CD8-positive, alpha-beta memory T cell (primary cell): ENCODE measurements at places on chromosomes 11 and 22.

DNA sequence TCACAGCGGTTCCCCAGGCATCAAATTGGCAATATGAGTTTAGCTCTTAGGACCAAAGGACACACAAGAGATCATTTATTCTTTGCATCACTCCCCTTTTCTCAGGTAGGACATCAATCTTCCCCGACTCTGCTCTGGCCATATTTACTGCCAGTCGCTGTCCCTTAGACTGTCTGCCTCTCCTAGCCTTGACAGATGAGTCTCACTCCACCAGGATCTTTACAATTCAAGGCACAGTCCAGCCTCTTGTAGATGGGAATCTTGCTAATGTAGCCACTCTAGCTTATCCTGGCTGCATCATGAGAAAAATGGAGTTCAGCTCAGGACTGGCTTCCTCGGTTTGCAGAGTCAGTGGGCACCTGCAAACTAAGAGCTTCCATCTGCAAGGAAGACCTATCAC, 915.2 kb downstream of the NTM start:
- no peak for DNase-seq

DNA sequence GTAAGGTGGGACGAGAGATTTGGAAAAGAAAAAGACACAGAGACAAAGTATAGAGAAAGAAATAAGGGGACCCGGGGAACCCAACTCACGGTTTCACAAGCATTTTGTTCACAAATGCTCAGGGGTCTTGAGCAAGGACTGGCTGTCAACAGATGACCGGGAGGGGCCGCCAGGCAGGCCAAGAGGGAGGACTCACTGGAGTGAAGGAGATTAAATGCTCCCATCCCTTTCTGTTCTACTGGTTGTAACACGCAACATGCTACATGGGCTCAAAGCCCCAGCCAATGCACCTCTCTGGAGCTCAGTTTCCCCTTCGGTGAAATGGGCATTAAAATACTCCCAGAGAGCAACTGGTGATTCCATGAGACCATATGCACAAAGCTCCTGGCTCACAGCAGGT, 13.4 kb downstream of the SHANK2 start:
- no peak for DNase-seq

DNA sequence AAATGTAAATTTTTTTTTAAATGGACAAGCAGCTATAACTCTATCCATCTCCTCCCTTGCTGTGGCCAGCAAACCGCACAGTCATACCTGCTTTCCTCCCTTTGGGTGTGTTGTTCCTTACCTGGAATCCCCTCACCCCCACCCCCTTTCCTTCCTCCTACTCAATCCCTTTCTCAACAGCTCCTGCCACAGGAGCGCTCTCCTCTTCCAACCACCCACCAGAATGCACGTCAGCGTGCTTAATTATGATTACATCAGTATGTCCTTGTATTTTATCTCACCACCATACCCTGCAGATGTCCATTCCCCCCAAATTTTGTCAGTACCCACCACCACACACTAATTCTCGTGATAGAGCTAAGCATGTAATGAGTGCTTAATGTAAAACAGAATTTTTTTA, 60.9 kb upstream of the LMO2 start:
- no peak for DNase-seq

- DNase-seq = no peak
Measured at GRCh38 chr11:68142028-68142412, 20.8 kb upstream of the CHKA start.

- DNase-seq = no peak
Measured at GRCh38 chr22:22418957-22419356, 89.6 kb downstream of the ZNF280B start.

- DNase-seq = no peak
Measured at GRCh38 chr11:44829838-44830237, 103.1 kb downstream of the TSPAN18 start.

GRCh38 chr11:74444173-74444826, 23.0 kb downstream of the KCNE3 start:
- no peak for DNase-seq

DNA sequence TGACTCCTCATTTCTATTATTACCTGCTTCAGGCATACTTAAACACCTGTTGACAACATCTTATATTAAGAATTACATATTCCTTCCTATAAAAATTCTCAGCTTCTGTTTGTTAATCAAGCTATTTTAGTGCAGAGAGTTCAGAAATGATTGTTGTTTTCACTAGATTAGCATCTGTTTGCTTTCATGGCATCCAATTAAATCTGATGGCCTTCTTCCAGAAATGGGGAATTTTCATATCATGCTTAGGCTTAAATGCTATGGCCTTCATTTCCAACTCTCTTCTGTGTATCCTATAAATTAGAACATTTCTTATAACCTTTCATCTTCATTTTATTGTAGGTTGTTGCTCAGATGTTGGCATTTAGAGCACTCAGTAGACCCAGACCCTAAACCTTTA, 180.0 kb downstream of the WNT11 start:
- no peak for DNase-seq

GRCh38 chr11:76861490-76861953, 804 bp downstream of the ACER3 start:
- no peak for DNase-seq

DNA sequence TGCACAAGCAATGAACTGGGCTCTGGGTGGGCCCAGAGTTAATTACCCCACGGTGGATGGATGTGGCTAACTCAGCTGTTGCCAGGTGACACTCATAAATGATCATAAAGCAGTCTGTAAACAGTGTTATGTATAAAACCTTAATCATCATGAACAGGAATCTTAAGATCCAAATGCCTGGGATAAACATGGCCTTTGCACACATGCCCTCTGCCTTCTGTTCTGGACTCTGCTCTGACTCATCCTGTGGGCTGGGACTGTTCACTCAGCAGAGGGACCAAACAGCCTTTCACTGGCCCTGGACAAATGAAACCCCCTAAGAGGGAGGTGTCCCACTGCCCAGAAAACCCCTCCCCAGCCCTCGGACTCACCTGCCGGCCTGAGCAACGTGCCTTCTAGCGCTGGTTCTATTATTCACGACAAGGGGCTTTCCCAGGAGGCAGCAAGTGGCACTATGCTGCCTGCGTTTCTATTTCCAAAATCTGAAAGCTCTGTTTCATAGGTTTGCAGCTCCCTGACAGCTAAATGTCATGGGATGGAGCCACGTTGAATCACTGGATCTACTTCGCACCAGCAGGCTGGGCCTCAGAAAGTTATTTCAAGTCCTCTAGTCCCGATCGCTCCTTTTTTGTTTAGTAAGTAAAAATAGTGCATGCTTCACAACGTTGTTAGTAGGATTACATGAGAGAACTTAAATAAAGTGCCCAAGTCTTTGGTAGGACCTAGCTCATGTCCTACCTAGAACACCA, 53.0 kb downstream of the LARGE1 start:
- DNase-seq = no peak

- DNase-seq = no peak
Measured at GRCh38 chr22:19843857-19844376, 10.8 kb downstream of the GNB1L start.

GRCh38 chr11:111976767-111977145, 39.6 kb downstream of the DIXDC1 start:
- DNase-seq = no peak

DNA sequence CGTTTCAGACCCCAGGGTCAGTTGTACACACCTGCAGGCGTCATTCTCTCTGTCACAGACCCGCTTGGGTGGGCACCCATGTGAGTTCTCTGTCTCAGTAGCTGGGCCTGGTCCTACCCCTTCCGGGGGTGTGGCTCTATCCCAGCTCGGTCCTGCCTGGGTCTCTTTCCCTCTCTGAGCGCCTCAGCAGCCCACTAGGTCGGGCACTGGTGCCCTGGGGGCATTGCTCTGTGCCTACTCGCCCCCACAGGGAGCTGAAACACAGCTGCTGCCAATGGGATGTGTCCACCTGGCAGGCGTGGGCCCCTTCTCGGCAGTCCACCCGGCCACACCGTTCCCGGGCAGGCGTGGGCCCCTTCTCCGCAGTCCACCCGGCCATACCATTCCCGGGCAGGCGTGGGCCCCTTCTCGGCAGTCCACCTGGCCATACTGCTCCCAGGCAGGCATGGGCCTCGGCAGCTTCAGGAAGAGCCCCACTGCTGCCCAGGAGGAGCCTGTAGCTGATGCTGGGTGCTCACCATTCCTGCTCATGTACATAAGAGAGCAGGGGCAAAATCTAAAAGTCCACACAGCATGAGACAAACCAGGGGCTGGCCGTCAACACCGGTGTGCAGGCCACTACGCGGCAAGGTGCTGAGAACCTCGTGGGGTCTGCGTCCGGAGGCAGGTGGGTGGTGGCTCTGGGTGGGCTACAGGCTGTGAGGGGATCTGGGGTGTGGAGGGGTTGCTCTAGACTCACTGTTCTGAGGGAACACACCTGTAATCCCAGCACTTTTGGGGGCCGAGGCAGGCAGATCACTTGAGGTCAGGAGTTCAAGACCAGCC, 12.3 kb downstream of the MLC1 start:
- no peak for DNase-seq

DNA sequence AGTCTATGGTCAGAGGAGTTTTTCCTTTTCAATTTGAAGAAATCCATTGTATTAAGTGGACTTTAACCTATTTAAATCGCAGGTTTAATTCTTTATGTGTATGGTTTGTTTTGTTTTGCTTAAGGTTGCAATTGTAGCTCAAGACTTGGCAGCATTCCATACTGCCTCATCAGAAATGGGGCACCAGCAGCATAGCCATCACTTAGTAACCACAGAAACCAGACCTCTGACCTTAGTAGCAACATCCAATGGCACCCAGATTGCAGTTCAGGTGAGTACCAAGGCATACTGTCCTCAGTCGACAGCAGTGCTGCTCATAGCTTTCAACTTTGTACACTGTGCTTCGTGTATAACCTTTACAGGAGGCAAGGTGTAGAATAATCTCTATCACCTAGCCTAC, 48.4 kb upstream of the WEE1 start:
- no peak for DNase-seq

- DNase-seq = no peak
Measured at GRCh38 chr11:87926250-87926970, 248.8 kb downstream of the RAB38 start.

DNA sequence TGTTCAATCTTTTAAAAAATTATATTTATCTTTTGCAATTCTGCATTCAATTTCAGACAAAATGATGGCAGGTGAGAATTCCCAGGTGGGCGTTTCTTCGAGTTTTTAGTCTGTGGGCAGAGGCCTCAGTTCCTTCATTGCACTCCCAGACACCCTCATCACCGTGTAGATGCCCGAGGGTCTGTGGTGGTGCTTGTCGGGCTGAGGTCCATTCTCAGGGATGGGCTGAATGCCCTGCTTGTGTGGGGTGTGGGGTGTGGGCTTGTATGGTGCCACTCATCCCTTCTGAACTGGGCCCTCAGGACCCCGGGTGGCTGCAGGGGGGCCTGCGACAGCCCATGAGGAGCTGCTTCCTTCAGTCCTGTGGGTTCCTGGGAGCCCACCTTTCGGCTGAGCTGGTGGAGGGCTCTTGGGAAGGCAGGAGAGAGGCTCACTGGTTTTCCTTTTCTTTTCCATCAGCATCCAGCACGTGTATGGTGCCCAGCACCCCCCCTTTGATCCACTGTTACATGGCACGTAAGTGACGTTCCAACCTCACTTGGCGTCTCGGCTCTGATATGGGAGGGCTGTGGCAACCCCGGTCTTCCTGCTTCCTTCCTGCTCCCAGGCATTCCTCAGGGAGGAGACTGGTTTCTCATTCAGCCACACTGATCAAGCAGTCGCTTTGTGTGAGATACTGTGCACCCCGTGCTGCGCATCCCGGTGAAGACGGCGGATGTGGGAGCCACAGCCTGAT, 29.8 kb downstream of the TBC1D22A start:
- DNase-seq = no peak

- DNase-seq = no peak
Measured at GRCh38 chr22:23563111-23563510, 17.0 kb downstream of the IGLL1 start.

- DNase-seq = no peak
Measured at GRCh38 chr11:132263241-132263640, 892.8 kb downstream of the NTM start.

DNA sequence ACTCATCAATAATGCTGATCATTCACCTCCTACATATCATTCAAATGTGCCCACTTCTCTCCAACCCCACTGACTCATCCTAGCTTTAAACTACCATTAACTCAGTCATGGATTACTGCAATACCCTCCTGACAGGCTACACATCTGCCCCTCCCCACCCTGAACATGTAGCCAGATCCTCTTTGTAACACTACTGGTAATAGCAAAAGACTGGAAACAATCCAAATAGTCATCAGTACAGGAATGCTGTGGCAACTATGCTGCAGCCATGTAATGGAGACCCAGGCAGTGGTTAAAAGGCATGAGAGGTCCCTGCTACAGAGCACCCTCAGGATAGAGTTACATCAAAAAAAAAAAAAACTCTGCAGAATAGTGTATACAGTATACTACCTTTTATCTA, 16.6 kb downstream of the SLC43A3 start:
- no peak for DNase-seq

GRCh38 chr11:115912484-115912945, 408.3 kb upstream of the CADM1 start:
- DNase-seq = no peak

DNA sequence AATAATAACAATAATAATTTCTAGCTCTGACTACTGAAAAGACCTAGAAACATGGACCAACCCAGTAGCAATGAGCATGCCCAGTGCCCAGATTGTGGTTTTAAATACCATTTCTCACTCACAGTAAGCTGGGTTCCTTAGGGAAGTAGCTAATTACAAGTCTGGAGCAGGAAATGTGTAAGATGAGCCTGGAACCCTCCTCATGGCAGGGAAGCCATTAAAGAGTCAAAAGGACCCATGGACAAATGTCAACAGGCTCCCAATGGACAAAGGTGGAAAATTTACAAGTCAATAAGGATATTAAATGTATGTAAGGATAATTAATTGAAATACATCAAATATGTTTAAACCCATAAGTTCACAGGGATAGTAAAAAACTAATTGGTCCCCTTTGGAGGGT, 10.6 kb upstream of the CSNK2A3 start:
- no peak for DNase-seq

GRCh38 chr11:67534070-67534679, 10.9 kb upstream of the CABP2 start:
- no peak for DNase-seq

- no peak for DNase-seq
Measured at GRCh38 chr11:68450711-68451110, 9.8 kb upstream of the PPP6R3 start.

- no peak for DNase-seq
Measured at GRCh38 chr11:702462-703461, 3.3 kb upstream of the EPS8L2 start.

GRCh38 chr11:21825127-21825526, 367.8 kb upstream of the ANO5 start:
- no peak for DNase-seq

- no peak for DNase-seq
Measured at GRCh38 chr11:100866453-100866852, 179.4 kb downstream of the ARHGAP42 start.

DNA sequence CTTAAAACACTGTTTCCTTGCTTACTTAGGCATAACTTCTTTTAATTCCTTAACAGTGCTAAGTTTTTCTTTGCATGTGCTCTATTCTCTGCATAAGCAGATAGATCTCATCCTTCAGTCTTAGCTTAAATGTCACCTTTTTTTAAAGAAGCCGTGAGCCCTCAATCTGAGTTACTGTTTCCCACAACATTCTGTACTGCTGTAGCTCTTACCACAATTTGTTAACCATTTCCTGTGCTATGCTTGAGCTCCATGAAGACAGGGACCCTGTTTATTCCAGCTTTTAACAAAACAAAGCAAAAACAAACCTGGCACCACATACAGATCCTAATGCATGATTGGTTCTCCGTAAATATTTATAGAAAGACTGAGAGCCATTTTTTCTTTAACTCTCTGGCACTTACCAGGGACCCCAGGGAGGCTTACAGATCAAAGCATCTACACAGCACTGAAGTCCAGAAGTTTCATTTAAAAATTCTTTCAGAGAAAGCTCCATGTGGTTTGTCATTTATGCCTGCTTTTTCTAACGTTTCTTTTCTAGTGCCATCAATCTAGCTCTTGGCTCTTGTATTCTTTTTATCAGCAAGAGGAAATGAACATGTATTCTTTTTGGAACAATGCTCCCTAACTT, 74.9 kb downstream of the DYNC2H1 start:
- no peak for DNase-seq
